ENCODE measurements at places on chromosomes 2 and 18.

DNA sequence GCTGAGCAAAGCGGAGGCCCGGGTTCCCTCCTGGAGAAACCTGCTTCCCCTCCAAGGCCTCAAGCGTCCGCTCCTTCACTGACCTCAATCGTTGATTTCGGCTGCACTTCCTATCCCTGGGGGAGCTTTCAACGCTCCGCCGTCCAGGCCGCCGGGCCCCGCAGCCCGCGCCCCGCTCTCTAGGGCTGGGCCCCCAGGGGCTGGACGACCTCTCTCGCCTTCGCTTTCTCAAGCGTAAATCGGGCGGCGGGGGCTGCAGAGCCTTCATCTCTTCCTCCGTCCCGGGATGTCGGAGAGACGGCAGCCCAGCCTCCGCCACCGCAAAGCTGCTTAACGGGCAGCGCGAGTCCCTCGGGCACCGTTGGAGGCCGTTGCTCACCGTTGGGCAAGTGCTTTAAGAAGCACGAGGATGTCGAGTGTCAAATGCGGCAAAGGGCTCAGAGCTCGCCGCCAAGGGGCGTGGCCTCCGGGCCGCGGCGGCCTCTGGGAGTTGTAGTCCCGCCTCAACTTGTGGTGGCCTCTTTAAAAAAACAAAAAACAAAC lies 8.5 kb downstream of the HES6 start:
- DNase-seq = no peak

GRCh38 chr2:176128982-176129796 lies at the start of gene HOXD8:
Gene HOXD8, plus strand, starts transcription at chr2:176129705. Its CDS starts 662 bp downstream, at chr2:176130367.
- peak; percentile 72 for DNase-seq

DNA sequence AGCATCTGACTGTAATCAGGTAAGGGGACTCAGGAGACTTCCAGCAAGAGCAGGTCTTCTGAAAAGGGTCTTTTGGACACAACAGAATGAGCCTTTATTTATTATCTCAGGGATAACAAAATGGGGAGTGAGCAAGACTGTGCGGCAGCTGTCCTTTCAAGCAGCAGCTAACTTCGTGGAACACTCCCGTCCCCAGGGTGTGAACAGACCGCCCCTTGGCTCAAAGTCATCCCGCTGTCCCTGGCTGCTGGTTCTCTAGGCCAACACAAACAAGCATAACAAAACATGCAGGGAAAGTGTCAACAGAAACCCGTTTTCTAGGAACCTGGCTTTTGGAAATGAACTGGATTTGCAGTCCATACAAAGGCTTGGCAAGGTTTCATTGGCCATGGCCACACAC lies 787.9 kb upstream of the FANCL start:
- DNase-seq = no peak

- no peak for DNase-seq
These were observed 80.7 kb downstream of the ACSL3 start for GRCh38 chr2:222941510-222942032.

GRCh38 chr2:219002395-219003266 lies 9.4 kb upstream of the CRYBA2 start:
- DNase-seq = no peak

DNA sequence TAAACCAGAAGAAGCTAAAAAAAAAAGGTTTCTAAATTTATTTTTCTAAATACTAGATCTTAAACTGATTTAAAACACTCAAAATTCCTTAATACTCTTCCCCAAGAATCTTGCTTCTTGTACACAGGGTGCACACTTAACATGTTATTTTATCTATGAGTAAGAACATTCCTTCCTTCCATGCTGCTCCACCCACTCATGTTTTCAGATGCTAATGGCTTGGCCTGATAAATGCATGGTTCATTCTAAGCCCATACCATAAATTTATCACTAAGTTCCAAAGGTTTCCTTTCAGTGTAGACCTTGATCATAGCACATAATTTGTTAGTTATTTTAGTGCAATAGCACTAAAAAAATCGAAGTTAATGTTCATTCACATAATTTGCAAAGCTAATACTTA lies 8.1 kb downstream of the FBXO48 start:
- no peak for DNase-seq

DNA sequence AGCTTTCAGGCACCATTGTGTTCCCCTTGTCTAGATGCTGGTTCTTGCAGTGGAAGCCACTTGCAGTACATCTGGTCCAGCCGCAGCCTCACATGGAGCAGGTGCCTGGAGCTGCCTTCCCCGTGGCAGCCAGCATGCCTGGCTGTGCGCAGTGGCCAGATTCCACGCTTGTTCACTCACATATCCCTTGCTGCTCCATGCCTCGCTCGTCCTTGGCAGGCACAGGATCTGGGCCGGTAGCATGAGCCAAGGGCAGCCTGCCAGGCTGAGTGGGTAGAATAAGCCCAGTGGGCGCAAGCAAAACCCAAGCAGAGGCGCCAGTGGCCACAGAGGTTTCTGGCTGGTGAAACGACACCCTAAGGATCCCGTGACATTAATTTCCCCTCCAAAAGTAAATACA lies 20.6 kb downstream of the TMX3 start:
- no peak for DNase-seq

DNA sequence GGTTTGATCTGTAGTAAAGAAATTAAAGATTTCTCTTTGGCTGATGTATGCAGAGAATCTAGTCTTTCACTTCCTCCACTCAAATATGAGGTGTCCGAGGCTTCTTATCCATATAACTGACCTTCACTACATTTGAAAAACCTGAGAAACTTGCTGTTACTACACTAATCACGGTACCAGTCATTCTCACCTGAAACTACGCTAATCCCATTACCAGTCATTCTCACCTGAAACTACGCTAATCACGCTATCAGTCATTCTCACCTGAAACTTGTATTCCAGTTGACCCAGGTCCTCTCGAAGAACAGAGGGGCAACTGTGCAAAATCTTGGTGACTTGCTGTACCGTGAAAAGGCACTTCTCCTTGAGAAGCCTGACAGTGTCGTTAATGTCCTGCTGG lies 5.1 kb downstream of the MTERF4 start:
- DNase-seq = no peak

GRCh38 chr2:99819766-99820165 lies 322.6 kb downstream of the AFF3 start:
- no peak for DNase-seq

GRCh38 chr2:221437056-221437455 lies 135.0 kb downstream of the EPHA4 start:
- no peak for DNase-seq

DNA sequence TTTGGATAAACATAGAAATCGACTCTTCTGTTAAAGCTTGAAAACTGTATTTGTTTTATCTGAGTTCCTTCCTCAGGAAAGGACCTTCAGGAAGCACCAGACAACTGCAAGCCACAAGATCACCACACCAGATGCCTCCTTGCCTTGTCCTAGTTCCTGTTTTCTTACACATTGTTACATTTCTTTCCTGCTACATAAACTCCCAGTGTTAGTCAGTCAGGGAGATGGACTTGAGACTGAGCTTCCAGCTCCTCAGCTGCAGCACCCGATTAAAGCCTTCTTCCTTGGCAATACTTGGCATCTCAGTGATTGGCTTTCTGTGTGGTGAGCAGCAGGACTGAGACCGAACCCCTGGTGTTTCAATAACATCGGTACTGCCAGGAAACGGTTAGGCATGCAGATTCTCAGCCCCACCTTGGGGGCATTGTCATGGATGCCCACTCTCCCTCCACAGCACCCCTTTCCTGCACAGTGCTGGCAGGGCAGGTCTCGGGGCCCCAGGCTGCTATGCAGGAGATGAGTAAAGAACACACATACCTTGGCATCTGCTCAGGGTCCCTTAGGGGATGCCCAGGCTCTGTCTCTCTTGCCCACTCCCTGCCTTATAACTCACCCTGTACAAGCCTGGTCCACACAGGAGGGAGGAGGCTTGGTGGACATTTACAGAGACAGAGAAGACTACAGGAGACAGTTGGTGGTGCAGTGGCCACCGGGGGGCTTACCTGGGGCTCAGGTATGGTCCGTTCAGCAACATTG lies 32.6 kb downstream of the ANKMY1 start:
- DNase-seq = no peak

GRCh38 chr2:224894356-224894755 lies 147.9 kb downstream of the DOCK10 start:
- no peak for DNase-seq

DNA sequence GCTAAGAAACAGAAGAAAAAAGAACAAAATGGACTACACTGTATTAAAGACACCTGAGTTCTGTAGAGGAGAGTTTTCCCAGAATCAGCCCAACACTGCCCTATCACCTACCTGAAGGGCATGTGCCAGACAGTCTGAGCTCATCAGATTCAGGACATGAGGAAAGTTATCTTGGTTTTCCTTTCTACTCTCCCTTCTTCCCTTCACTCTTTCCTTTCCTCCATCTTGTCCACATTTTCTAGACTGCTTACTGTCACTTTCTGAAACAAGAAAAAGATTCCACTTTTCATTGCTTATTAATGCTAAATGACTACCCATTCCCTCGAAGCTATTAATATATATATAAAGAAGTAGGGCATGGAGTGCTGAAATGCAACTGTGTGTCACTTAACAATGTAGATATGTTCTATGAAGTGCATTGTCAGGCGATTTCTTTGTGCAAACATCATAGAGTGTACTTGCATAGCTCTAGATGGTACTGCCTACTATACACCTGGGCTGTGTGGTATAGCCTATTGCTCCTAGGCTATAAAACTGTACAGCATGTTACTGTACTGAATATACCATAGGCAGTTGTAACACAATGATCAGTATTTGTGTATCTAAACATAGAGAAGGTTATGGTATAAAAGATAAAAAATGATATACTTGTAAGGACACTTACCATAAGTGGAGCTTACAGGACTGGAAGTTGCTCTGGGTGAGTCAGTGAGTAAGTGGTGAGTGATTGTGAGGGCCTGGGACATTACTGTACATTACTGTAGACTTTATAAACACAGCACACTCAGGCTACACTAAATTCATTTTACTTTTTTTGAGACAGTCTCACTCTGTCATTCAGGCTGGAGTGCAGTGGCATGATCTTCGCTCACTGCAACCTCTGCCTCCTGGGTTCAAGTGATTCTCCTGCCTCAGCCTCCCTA lies 145.5 kb upstream of the ITGA6 start:
- no peak for DNase-seq

GRCh38 chr2:220795705-220796104 lies 776.4 kb downstream of the EPHA4 start:
- no peak for DNase-seq

- no peak for DNase-seq
These were observed 260.4 kb downstream of the ZNF516 start for GRCh38 chr18:76234676-76235060.

Data from urothelium cell line (cell line).